Activated CD8-positive, alpha-beta memory T cell treated with anti-CD3 and anti-CD28 coated beads for 1 hour (primary cell): ENCODE measurements at places on chromosomes 12 and 14.

DNA sequence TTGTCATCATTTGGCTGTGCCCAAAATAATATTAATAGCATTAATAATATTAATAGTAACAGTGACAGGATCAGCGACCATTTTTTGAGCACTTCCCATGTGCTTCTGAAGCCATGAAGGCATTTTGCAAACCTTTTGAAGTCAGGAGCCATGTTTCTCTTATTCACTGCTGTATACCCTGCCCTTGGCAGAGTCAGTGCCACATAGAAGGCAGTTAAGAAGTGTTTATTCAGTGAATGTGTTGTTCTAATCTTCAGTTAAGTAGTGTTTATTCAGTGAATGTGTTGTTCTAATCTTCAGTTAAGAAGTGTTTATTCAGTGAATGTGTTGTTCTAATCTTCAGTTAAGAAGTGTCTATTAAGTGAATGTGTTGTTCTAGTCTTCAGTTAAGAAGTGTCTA is 319.7 kb upstream of the NAV3 start:
- DNase-seq = no peak

DNA sequence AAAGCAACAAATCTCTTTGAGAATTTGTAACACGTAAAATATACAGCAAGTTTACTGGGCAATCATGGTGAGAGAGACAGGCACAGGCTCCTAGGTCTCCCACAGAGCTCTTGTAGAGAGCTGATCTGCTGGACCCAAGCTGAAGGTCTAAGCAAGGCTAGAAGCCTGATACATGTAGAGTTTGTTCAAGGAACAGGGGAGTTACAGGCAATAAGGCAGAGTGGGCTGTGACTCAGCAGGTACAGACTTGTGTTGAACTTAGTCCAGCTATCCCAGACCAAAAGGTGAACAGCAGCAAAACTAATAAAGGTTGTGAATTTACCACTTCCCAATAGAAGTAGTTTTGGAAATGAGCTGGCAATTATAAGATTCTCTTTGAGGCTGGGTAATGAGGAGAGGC is 273.6 kb downstream of the GRIN2B start:
- no peak for DNase-seq

DNA sequence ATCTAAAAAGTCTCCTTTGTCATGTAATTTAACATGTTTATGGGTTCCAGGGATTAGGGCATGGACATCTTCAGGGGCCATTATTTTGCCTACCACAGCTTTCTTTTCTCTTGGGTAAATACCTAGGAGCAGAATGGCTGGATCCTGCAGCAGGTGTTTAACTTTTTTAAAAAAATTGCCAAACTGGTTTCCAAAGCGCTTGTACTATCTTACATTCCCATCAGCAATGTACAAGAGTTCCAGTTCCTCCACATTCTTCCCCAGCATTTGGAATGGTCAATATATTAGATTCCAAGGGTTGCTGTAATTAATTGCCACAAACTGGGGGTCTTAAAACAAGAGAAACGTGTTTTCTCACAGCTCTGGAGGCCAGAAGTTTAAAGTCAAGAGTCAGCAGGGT is 27.7 kb upstream of the MYL2 start:
- no peak for DNase-seq

- DNase-seq = no peak
Observed at GRCh38 chr14:84065811-84066210, 1464.1 kb upstream of the FLRT2 start.

GRCh38 chr14:101480747-101481530 is 80.4 kb upstream of the DIO3 start:
- DNase-seq = no peak

DNA sequence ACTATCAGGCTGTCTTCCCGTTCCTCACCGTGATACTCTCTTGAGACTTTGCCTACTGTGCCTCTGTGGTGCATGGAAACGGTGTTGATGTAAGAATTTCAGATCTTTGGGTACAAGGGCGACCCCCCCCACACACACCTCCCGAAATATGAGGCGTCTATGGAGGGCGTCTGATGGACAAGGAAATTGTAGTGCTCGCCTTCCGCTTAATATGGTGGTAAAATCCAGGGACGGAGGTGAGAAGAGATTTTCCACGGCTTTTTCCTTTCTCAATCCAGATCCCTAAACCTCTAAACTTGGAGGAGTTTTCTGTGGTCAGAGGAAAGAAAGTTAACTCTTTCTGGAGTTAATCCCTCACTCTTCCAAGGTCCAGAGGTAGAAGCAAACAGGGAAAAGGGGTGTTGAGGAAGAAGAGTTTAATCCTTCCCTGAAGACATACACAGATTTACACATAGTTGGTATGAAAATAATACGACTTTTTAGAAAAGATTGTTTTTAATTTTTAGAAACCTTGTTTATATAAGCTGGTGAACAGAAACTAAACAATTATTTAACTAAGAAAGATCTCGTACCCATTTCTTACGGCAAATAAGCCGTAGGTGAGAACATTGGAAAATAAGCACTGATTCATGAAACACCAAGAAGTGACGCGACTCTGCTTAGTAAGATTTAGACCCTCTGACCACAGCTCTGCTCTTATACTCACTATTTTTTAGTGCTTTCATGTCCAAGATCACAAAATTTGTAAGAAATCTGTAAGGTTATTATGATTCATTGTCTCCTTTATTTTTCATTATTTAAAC is 23.1 kb upstream of the RNASE12 start:
- DNase-seq = no peak

- peak; percentile 53 for DNase-seq
Observed at GRCh38 chr14:23379366-23380196, 2.7 kb downstream of the CMTM5 start.

GRCh38 chr14:23735394-23735793 is 99.2 kb downstream of the DHRS2 start:
- no peak for DNase-seq

GRCh38 chr14:98803196-98803595 is 468.8 kb downstream of the BCL11B start:
- no peak for DNase-seq

DNA sequence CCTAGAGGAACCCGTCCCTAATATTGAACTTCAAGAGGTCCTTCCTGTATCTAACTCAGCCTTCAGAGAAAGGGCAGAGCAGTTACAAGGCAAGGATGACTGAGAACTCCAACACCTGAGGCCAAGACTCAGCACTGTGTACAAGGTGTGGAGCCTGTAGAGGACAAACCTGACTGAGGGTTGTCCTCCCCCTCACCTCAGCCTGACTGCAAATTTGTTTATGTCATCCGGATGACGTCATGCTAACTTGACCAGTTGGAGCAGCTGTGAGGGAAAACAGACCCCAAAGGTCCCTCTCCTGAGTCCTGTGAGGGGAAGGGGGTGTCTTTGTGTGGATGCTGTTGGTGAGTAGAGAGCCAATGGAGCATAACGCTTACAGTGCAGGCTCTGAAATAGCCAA is 4.3 kb downstream of the CRACR2A start:
- no peak for DNase-seq

DNA sequence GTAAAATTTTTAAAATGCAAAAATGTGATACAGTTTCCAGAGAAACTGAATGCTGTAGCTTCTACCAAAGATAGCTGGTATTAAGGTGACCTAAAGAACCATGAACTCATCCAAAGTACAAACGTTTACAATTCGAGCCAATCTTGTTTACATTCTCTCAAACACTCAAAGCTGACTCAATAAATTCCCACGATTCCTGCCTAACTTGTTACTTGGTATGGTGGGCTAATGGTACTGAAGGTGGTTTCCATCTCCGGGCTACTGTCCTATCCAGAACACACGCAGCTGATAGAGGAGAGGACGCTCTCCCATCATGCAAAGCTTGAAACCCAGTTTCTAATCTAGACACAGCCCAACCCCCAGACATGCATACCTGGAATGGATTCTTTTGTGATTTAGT is 31.5 kb downstream of the RAD9B start:
- DNase-seq = no peak

GRCh38 chr12:49961993-49962764 is 507 bp downstream of the AQP5 start:
- no peak for DNase-seq

DNA sequence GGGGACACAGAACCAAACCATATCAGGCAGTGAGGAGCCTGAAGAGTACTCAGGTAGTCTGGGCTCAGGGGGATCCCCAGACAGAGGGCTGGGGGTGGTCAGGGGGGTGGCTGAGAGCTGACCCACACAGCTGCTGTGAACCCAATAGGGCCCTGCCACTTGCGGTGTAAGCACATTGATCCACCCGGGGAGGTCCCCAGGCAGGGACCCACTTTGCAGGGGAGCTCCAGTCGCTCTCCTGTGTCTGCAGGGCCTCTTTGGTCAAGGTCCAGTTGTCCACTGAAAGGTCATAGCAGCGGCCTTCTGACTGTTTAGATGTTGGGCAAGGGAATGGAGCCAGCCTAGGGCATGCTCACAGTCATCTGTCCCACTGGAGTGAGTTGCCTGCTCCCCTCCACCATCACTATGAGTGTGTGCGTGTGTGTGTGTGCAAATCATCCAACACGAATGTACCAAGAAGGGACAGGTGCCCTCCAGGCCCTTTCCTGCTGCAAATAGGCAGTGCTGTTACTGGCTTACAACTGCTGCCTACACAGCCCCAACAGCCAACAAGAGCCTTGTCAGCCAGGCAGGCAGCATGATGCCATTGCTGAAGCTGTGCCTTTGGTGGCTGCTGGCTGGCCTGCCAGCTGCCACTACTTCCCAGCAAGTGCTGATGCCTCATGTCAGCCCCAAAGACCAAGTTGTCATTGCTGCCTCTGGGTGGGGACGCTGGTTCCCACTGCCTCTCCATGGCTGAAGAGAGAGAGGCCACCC is 71.3 kb downstream of the TSPAN11 start:
- no peak for DNase-seq

GRCh38 chr14:72663956-72664650 is 229.8 kb downstream of the DPF3 start:
- DNase-seq = no peak

DNA sequence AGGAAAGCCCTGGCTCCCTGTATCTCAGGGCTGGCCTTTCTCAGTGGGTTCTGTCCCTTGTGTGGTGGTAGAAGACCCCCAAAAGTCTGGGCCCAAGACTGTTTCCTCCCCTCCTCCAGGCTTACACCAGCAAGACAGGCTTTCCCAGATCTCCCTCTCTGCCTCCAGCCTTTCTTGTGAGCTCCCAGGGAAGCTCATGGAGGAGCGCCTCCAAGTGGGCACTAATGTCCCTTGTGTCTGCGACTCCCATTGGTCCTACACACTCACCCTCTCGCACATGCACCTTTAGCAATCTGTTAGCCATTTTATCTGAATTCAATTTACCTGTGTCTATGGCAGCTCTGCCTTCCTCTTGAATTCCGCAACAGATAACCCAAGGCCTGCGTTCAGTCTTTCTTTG is 251.1 kb upstream of the CAND1 start:
- no peak for DNase-seq

- DNase-seq = no peak
Observed at GRCh38 chr14:95513291-95513690, 3.2 kb downstream of the SYNE3 start.

DNA sequence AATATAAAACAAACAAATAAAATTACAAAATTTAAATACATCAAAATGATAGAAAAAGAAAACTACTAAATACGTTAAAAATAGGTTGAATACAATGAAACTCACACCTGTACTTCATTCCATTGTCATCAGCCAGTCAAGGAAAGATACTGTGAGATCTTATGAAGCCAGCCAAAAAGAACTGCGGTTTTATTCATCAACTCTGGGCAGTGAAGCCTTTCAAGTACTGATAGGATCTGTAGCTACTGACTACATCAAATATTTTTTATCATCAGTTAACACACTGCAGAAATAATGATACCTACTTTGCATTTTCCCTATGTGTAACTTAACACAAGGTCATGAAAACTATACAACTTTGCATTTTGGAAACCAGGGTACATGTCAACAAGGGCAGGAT is 46.3 kb upstream of the FAR2 start:
- no peak for DNase-seq

DNA sequence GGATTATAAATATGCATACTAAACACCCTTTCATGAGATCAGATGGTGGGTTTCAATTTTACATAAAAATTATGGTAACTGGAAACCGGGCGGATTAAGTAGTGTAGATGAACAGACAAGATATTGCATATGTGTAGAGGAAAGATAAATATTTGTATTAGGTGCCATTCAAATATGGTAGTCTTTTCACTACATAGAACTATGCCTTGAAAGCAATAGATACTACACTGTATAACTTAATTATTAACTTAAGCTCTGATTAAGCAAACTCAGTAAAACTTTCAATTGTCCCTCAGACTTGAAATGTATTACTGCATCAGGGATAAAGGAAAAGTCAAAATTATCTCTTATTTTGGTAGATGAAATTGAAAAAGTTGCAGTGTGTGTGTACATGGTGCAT is 1.9 kb downstream of the PTPN21 start:
- DNase-seq = no peak

DNA sequence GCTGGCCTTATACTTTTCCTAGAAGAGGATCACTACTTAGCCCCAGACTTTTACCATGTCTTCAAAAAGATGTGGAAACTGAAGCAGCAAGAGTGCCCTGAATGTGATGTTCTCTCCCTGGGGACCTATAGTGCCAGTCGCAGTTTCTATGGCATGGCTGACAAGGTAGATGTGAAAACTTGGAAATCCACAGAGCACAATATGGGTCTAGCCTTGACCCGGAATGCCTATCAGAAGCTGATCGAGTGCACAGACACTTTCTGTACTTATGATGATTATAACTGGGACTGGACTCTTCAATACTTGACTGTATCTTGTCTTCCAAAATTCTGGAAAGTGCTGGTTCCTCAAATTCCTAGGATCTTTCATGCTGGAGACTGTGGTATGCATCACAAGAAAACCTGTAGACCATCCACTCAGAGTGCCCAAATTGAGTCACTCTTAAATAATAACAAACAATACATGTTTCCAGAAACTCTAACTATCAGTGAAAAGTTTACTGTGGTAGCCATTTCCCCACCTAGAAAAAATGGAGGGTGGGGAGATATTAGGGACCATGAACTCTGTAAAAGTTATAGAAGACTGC is 1.5 kb downstream of the MGAT2 start:
- no peak for DNase-seq

GRCh38 chr14:33660248-33660647 is 290.6 kb downstream of the EGLN3 start:
- DNase-seq = no peak

DNA sequence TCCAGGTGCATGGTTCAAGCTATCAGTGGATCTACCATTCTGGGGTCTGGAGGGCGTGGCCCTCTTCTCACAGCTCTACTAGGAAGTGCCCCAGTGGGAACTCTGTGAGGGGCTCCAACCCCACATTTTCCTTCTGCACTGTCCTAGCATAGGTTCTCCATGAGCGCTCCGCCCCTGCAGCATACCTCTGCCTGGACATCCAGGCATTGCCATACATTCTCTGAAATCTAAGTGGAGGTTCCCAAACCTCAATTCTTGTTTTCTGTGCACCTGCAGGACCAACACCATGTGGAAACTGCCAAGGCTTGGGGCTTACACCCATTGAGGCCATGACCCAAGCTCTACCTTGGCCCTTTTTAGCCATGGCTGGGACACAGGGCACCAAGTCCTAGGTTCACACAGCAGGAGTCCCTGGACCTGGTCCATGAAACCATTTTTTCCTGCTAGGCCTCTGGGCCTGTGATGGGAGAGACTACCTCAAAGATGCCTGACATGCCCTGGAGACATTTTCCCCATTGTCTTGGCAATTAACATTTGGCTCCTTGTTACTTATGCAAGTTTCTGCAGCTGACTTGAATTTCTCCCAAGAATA is 76.8 kb downstream of the CRADD start:
- no peak for DNase-seq
